ENCODE measurements at places on chromosomes 3 and 15.

GRCh38 chr3:127899766-127900165, 15.3 kb upstream of the KBTBD12 start:
- DNase-seq: no peak

DNA sequence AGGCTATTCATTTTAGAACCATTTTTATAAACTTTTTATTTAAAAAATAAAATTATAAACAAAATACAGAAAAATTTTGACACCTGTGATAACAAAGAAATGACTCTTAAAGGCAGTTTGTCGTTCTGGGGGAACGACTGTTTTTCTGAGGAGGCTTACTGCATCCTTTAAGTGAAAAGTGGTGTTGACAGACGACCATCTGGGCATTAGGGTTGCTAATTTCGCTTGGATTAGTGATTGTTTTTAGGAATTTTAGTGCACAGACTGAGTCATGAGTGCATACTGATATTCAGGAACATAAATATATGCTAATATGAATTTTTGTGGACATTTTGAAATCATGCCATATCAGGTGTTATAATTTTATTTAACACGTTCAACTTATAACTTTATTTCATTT, 28.5 kb downstream of the OSTN start:
- DNase-seq: no peak

- DNase-seq: no peak
Measured at GRCh38 chr3:39657075-39657474, 152.3 kb upstream of the MYRIP start.

DNA sequence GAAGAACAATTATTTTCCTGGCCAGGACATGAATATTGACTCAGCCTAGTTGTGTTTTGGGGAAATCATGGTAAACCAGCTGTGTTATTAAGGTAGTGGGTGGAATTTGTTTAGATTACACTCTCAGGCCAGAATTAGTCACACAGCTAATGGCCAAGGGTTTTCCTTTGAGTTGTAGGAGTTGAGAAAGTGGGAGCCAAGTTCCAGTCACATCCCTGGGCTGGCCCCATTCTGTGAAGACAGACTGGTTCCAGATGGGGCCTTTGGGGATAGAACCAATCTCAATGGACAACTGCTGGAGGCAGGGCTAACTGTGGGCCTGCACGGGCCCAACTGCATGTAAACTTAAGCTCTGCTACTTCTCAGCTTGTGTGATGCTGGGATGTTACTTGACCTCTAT, 1.4 kb upstream of the RASL12 start:
- DNase-seq: no peak

- no peak for DNase-seq
Measured at GRCh38 chr15:29990035-29990434, 92.7 kb upstream of the GOLGA8J start.

DNA sequence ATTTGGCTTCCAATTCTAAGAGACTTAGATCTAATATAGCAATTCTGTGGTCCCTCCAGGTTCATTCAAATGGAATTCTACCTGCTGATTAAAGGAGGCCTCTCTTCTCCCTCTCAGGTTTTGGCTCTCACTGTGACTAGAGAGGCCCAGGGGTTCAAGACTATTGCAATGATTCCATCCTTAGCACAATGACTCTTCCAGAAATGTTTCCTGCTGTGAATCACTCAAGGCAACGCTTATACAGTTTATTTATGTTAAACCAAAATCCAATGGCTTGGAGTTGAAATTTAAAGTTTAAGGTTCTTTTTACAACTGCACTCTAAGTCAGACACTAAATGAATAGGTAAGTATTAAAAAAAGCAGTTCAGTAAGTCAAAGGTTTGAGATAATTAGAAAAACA, 39.9 kb downstream of the IFT57 start:
- no peak for DNase-seq

- DNase-seq: no peak
Measured at GRCh38 chr15:38335116-38335515, 82.5 kb downstream of the SPRED1 start.

- DNase-seq: no peak
Measured at GRCh38 chr3:120568202-120568531, 28.0 kb upstream of the NDUFB4 start.

DNA sequence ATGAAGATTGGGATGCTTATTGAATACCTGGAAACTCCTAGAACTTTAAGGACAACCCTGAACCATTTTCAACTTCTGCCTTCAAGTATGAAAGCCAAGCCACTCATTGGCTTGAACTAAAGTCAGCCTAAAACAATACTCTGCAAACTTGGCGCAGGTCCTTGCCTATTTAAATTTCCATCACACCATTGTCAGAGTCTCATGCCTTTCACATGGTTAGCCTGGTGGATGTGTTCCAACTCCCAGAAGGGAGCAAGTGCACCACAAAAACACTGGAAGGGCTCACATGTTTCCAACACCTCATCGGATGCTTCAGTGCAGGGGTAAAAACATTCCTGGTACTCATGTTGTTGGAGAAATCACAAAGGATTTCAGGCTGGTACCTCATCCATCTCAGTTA, 511.6 kb upstream of the MDFIC2 start:
- no peak for DNase-seq

- DNase-seq: no peak
Measured at GRCh38 chr3:42130007-42130328, 38.8 kb downstream of the TRAK1 start.

DNA sequence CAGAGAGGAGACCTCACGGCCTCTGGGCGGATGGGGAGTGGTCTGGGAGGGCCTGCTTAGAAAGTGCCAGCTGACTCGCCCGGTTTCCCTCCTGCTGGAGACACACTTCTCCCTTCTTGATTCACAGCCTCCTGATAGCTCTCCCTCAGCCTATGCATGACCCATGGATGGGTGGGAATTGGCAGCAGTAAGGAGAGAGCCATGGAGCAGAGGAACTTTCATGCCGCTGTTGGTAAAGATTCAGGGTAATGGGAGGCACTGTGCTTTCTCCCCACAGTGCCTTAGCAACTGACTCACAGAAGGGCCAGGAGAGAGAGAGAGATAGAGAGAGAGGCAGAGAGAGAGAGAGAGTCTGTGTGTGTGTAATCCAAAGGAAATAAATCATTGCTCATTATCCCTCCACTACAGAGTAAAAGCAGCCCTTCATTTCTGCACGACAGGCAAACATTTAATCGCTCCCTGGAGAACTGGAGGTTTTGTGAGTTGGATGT, 82.8 kb downstream of the SEMA5B start:
- DNase-seq: no peak

GRCh38 chr3:40771112-40771511, 246.4 kb downstream of the ZNF621 start:
- DNase-seq: no peak

DNA sequence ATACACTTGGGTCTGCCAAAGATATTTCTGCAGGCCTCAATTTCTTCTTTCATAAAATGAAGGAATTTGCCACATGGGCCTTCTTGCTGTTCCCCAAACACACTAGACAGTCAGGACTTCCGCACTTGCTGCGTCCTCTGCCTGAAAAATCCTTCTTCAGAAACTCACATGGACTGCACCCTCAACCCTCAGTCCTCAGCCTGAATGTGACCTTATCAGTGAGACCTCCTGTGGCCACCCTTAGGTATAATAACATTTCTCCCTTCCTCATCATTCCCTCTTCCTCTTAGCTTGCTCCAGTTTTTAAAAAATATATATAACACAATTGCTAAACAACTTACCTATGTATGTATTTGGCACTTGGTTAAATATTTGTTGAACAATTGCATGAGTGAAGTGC, 257.5 kb downstream of the MFSD1 start:
- no peak for DNase-seq

- peak; percentile 63 for DNase-seq
Measured at GRCh38 chr15:76330080-76330680, 6.4 kb upstream of the ISL2 start.

DNA sequence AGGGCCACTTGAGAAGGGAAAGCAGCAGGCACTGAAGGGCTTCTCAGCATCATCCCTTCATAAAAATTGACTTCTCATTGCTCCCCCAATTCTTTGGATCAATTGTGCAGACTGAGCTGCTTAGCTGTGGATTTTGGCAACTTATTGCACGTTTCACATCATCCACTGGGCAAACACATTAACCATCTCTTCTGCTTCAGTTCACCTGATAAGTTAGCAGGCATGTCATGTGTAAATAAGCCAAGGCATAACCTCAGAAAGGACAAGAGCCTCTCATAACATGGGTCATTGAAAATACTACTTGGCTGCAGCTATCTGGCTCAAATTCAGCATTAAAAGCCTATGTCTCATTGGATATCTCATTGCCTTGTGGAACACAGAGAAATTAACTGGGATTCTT, 366.5 kb downstream of the LRRC3B start:
- no peak for DNase-seq

DNA sequence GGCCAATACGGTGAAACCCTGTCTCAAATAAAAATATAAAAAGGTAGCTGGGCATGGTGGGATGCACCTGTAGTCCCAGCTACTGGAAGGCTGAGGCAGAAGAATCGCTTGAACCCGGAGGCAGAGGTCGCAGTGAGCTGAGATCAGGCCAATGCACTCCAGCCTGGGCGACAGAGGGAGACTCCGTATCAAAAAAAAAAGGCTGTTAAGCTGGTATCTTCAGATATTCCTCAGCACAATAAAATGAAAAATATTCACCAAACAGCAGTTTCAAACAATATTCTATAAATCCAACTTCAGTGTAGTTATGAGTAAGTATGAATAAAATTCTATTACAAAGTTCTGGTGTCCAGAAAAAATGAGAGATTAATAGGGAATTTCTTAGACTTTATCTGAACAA, 14.2 kb downstream of the DENND4A start:
- DNase-seq: no peak

GRCh38 chr3:107309312-107309711, 67.9 kb upstream of the CCDC54 start:
- no peak for DNase-seq

GRCh38 chr3:37731895-37732294, 129.8 kb upstream of the CTDSPL start:
- no peak for DNase-seq

GRCh38 chr3:23761440-23761896, 44.3 kb upstream of the UBE2E1 start:
- peak; percentile 24 for DNase-seq

Measured in kidney (tissue), 22 donors.